ENCODE measurements at places on chromosomes 11 and 22.

DNA sequence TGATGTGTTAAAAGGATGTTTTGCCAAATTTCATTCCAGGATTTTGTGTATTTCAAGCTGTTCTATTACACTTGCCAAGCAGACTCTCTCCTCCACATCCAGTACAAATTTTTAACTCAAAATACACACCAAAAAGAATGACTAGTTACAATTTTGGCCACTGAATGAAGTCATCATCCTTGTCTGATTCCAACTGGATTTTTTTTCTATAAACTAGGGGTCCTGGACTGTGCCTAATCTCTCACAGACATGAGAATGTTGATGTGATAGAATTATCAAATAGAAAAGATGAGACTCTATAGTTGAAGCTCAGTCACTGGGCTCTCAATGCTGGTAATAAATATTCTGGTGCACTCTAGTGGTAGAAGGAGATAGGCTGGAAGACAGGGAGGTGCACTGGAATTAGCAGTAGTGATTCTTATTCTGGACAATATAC lies 85.8 kb downstream of the FANCF start:
- DNase-seq, result no peak

DNA sequence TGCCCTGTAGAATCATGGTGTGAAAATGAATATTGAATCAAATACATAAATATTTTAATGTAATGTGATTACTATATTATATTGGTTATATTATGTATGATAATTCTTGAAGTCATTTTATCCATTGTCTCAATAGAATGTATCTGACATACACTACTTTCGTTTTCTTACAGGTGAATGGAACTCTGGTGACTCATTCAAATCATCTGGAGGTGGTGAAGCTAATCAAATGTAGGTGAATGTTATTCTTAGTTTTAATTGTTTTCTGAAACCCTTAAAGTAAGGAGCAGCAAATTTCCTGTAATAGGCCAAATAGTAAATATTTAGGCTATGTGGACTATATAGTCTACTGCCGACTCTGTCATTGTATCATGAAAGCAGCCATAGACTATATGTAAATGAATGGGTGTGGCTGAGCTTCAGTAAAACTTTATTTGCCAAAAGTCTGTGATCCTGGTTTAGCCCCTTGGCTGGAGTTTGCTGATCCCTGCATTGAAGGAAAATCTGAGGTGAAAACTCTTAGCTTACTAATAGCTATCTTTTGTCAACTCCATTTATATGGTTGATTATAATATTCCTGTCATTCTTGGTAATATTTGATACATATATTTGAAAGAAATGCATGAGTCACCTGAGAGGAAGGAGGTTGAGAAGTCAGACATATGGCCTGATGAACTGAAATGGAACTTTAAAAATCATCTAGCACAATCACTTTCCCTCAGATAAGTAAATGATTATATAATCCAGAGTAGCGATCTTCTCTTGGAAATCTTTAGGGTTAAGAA lies 87.2 kb upstream of the GRIK4 start:
- no peak for DNase-seq

GRCh38 chr11:20011307-20011951 lies 148.8 kb downstream of the DBX1 start:
- no peak for DNase-seq

- no peak for DNase-seq
Measured at GRCh38 chr11:111561791-111562325, 21.3 kb downstream of the LAYN start.

DNA sequence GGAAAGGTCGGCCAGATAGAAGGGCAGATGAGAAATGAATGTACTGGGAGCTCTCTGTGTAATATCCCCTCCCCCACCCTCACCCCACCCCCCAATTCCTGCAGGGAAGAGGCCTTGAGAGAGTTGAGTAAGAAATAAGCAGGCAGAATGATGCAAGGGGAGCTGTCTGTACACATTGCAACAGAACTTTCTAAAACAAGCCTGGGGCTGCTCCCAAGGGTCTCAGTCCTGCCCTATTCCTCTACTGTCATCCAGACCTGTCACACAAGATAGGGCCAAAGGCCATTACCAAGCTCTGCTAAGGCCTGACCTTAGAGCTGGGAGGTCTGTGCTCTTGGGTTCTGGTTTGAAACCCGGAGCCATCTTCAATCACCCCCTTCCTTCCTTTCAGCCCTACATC lies 5.7 kb upstream of the DGAT2 start:
- no peak for DNase-seq
